Chondrocyte (in vitro differentiated cells): ENCODE measurements at places on chromosomes 3 and 15. TPM values are rescaled to one million over a fixed set of nuclear protein-coding genes. Genes with fewer than 3 reads are reported as not detected.

GRAMD2A gene
- total RNA-seq: 0.32 to 0.77 TPM (median 0.65 TPM) in 3 replicates

FAM98B gene
- total RNA-seq: 15.6 to 20.9 TPM (median 17.2 TPM) in 3 replicates

ISLR2 gene
- total RNA-seq: 2.9 to 4.9 TPM (median 3.2 TPM) in 3 replicates

C15orf62 gene
- total RNA-seq: 0.12 TPM in 1 of 3 replicates, not detected in the others

SLC33A1 gene
- total RNA-seq: 30.0 to 39.5 TPM (median 31.3 TPM) in 3 replicates

C3orf20 gene
- total RNA-seq: not detected in 3 replicates

- no peaks in the 10 kb centered on the region for H3K36me3 ChIP-seq
- H3K4me1 ChIP-seq: peaks cover 32% of the 10 kb centered on the region
- no peak overlapping the region for H3K27ac ChIP-seq
- no peak for DNase-seq
Measured at GRCh38 chr15:66832664-66833063, 130.6 kb downstream of the SMAD6 start.

DNA sequence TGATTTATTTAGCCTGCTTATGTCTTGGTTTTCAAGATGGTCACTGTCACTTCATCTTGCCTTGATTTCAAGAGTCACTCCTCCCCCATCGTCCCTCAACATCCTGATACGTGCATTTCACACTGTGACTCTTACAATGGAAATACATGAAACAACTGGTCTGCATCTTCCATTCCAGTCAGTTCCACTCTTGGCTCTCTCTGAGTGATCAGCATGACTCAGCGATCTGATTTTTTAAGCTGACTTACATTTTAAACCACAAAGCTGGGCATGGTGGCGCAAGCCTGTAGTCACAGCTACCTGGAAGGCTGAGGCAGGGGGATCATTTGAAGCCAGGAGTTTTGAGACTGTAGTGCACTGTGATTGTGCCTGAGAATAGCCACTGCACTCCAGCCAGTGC is 271.2 kb upstream of the ROPN1 start:
- peak overlapping the region; percentile 56 for H3K27ac ChIP-seq
- DNase-seq: no peak
- H3K4me1 ChIP-seq: peaks cover 47% of the 10 kb centered on the region

GRCh38 chr3:14490255-14490654 is 49.9 kb downstream of the GRIP2 start:
- H3K36me3 ChIP-seq: peaks cover 5% of the 10 kb centered on the region
- DNase-seq: peak; percentile 53
- H3K4me1 ChIP-seq: peaks cover 7% of the 10 kb centered on the region
- no peak overlapping the region for H3K4me3 ChIP-seq

GRCh38 chr3:46127503-46127902 is 80.6 kb downstream of the CCR1 start:
- H3K4me1 ChIP-seq: peaks cover 18% of the 10 kb centered on the region
- H3K27ac ChIP-seq: peak overlapping the region; percentile 79
- H3K4me3 ChIP-seq: no peak overlapping the region
- H3K36me3 ChIP-seq: no peaks in the 10 kb centered on the region
- no peaks in the 10 kb centered on the region for H3K27me3 ChIP-seq
- DNase-seq: no peak

DNA sequence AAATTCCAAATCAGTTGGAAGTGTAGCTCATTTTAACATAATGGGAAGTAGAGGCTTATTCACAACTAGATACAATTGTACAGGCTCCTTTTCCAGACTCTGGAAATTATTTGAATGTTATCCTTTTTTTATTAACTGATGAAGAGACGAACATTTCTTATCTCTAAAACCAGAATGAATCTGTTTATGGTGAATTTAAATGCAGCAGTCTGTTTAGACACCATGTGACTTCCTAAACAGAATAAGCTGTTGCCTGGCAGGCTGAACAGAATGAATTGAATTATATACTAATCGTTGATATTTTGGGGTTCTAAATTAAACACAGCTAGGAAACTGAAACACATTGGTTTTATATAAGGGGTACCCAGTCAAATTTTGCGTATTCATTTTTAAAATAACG is 4.0 kb downstream of the SEC61A1 start:
- H3K4me1 ChIP-seq: peaks cover 65% of the 10 kb centered on the region
- no peak overlapping the region for H3K4me3 ChIP-seq
- H3K36me3 ChIP-seq: peaks cover 53% of the 10 kb centered on the region

DNA sequence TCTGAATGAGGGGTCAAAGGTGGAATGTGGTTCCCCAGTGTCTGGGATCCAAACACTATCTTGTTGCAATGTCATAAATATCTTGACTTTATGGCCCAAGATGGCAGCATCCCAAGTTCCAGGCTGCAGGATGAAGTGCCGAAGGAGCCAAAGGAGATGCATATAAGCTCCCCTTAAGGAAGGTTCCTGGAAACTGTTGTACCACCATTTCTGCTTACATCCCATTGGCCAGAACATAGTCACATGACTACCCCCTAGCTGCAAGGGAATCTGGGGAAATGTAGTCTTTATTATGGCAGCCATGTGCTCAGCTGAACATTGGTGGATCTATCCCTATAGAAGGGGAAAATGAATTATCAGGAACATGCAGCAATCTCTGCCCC is 54.3 kb downstream of the BDH1 start:
- peaks cover 3% of the 10 kb centered on the region for H3K36me3 ChIP-seq
- H3K4me3 ChIP-seq: no peak overlapping the region
- H3K27me3 ChIP-seq: no peaks in the 10 kb centered on the region
- H3K4me1 ChIP-seq: peaks cover 30% of the 10 kb centered on the region
- no peak overlapping the region for H3K27ac ChIP-seq

DNA sequence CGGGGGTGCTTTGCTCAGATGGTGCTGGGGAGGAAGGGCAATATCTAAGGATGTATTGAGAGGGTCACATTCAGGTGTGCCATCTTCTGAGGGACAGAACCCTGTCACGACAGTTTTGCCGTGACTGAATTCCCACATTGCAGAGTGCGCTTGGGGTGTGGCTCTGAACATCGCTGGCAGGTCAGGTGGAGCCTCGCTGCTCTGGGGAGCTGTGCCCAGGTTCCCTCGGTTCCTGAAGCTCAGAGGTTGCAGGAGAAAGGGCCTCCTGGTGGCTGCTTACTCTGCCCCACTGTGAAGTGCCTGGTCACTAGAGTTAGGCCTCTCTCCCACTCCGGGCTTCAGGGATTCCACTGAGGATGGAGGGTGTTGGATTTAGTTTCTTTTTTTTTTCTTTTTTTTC is 51.5 kb downstream of the APBA2 start:
- H3K4me1 ChIP-seq: peaks cover 17% of the 10 kb centered on the region
- H3K36me3 ChIP-seq: peaks cover 3% of the 10 kb centered on the region
- no peak overlapping the region for H3K27ac ChIP-seq

DNA sequence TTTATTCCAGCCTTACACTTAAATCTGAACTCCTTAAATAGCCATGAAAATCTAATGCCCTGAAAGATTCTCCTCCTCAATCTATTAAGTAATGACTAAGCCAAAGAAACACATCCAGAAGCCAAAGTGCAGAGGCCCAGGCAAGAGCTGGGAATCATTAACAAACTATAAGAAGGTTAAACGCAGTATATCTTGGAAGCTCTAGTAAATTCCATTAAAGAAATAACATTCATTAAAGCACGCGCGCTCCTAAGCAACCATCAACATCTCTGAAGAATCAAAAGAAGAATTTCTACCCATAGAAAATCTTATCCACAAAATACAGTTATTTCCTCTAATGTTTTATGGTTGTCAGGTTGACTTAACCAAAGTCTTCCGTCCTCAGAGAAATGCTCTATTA is 29.5 kb downstream of the MB21D2 start:
- H3K4me1 ChIP-seq: peaks cover 93% of the 10 kb centered on the region
- peak overlapping the region; percentile 14 for H3K4me3 ChIP-seq
- H3K27ac ChIP-seq: peak overlapping the region; percentile 96

- DNase-seq: no peak
- H3K36me3 ChIP-seq: no peaks in the 10 kb centered on the region
- peaks cover 2% of the 10 kb centered on the region for H3K27me3 ChIP-seq
- H3K27ac ChIP-seq: no peak overlapping the region
- no peak overlapping the region for H3K4me3 ChIP-seq
- H3K4me1 ChIP-seq: no peaks in the 10 kb centered on the region
Measured at GRCh38 chr15:53862386-53862785, 102.9 kb upstream of the WDR72 start.

GRCh38 chr3:110106805-110107204 is 769.5 kb upstream of the DPPA4 start:
- no peak for DNase-seq
- peaks cover 2% of the 10 kb centered on the region for H3K27me3 ChIP-seq
- H3K36me3 ChIP-seq: no peaks in the 10 kb centered on the region
- H3K27ac ChIP-seq: no peak overlapping the region

DNA sequence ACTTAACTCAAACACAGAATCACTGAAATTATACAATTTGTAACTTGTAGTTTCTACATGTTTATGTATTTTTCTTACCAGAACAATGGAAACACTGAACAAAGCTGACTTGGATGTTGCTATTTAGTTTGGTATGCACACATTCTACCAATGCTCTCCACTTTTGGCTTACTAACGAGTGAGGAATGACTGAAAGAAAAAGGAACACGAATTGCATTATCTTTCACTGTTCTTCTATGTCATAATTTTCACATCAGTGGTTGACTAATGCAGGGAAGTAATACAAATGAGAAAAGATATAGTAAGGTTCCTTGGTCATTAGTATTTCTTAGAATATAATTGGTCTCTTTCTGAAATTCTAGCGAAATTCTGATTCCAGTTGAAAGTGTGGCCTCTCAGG is 9.8 kb upstream of the CNTN3 start:
- H3K27me3 ChIP-seq: no peaks in the 10 kb centered on the region
- no peak overlapping the region for H3K27ac ChIP-seq
- no peak for DNase-seq
- no peaks in the 10 kb centered on the region for H3K4me1 ChIP-seq
- H3K4me3 ChIP-seq: no peak overlapping the region

- DNase-seq: no peak
- H3K27ac ChIP-seq: no peak overlapping the region
- no peaks in the 10 kb centered on the region for H3K27me3 ChIP-seq
- no peaks in the 10 kb centered on the region for H3K4me1 ChIP-seq
Measured at GRCh38 chr15:73305331-73306211, 63.2 kb downstream of the HCN4 start.

DNA sequence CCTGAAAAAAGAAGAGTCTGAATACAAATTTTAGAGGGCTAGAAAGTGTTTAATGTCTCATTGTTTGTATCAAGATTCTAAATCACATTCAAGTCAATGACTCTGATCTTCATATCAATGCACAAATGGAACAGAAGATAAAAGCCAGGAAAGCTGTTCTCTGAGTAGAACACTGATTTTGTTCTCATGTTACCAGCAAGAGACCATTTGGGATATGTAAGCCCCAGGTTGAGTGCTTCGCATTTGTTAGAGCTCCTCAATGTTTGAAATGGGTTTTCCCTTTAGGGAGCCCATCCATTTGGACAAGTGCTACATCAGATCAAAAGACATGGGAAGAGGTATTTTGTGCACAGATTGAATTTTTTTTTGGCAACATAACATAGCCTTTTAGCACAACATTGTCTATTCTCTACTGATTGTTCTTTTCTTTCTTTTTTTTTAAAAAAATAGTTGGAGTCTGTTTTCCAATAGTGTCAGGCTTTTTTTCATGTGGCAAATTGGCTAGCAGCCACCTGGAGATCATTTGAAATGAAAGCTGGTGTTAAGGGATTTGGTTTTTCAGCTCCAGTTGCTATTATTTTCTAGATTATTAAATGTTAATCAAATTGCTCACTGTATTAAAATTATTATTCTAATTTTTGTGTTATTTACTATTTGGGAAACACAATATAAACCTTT is 74.5 kb upstream of the ZPLD1 start:
- no peak for DNase-seq
- no peak overlapping the region for H3K4me3 ChIP-seq
- no peaks in the 10 kb centered on the region for H3K36me3 ChIP-seq
- H3K27ac ChIP-seq: no peak overlapping the region

GRCh38 chr15:81168644-81169043 is 28.0 kb upstream of the IL16 start:
- no peak for DNase-seq
- H3K4me1 ChIP-seq: peaks cover 52% of the 10 kb centered on the region
- peaks cover 2% of the 10 kb centered on the region for H3K36me3 ChIP-seq
- H3K27ac ChIP-seq: no peak overlapping the region
- peaks cover 18% of the 10 kb centered on the region for H3K27me3 ChIP-seq
- no peak overlapping the region for H3K4me3 ChIP-seq

DNA sequence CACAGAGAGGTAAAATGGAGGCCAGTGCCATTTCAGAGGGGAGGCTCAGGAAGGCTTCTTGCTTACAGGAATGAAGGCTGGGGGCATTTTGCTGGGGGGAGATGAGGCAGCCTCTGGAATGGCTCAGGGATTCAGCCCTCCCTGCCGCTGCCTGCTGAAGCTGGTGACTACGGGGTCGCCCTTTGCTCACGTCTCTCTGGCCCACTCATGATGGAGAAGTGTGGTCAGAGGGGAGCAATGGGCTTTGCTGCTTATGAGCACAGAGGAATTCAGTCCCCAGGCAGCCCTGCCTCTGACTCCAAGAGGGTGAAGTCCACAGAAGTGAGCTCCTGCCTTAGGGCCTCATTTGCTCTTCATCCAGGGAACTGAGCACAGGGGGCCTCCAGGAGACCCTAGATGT is 39.9 kb downstream of the MESD start:
- H3K27ac ChIP-seq: peak overlapping the region; percentile 22
- no peak for DNase-seq
- H3K4me3 ChIP-seq: no peak overlapping the region
- peaks cover 41% of the 10 kb centered on the region for H3K36me3 ChIP-seq

- H3K4me1 ChIP-seq: peaks cover 84% of the 10 kb centered on the region
- H3K27ac ChIP-seq: peak overlapping the region; percentile 89
Measured at GRCh38 chr3:11592445-11593298, 51.0 kb downstream of the VGLL4 start.

DNA sequence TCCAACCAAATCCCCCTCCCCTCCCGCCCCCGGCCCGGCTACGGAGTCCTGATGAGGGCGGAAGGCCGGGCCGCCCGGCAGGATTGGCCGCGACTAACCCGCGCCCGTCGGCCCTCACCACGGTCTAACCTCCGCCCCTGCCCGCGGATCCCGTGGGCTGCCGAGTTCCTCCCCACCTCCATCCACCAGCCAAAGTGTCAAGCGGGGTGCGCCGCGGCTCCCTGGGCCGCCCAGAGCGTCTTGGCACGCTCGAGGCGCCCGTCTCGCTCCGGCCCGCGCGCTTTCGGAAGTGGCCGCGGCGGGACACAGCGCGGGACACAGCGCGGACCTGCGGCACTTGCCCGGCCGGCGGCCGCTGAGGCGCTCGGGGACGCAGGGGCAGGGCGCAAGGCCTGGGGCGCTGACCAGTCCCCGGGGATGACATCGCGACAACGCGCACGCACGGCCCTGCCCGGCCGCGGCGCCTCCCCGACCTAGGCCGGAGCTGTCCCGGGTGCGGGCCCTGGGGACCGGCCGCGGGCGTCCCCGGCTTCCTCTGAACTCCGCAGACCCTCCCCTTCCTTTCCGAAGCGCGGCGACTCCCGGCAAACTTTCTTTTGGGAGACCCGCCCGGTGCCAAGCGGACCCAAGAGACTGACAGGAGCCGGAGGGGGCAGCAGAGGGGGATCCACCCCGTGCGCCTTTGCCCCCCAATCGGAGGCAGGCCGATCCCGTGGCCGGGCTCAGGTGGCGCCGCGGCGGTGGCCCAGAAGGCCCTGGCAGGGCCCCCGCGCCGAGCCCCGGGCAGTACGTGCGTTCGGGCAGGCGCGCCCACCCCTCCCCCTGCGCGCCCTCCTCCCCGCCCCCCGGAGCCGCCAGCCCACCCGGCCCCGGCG is 112.8 kb upstream of the ICE2 start:
- peak overlapping the region; percentile 71 for H3K4me3 ChIP-seq
- H3K27ac ChIP-seq: peak overlapping the region; percentile 41
- peaks cover 14% of the 10 kb centered on the region for H3K4me1 ChIP-seq
- peaks cover 20% of the 10 kb centered on the region for H3K27me3 ChIP-seq
- H3K36me3 ChIP-seq: no peaks in the 10 kb centered on the region
- DNase-seq: no peak
